Right renal pelvis (tissue), 4 donors: ENCODE measurements at places on chromosomes 3 and 15. TPM values are rescaled to one million over a fixed set of nuclear protein-coding genes. Genes with fewer than 3 reads are reported as not detected.

The AKAP13 gene
- 78.8 TPM for polyA plus RNA-seq

The GABRA5 gene
- polyA plus RNA-seq, result 0.40 TPM

DNA sequence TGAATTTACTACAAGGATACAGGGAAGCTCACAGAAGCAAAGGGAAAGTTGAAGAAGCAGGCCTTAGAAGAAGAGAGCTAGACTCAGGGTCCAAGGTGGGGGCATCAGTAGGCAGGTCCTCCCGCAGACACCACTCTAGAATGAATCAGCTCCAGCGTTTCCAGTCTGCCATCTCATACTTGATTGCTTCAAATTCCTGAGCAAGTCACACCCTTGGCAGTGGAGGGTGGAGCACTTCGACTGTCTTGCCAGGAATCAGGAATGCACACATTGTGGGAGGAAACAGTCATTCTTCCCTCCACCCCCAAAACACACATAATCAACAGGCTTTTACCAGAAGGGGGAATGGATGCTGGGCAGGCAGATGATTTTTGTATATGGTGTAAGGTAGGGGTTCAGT is 78.5 kb downstream of the CHCHD6 start:
- no peak for DNase-seq

- DNase-seq, result no peak
Measured at GRCh38 chr3:114880078-114880477, 267.0 kb downstream of the ZBTB20 start.

- DNase-seq, result no peak
Measured at GRCh38 chr3:70580021-70580420, 267.6 kb upstream of the MDFIC2 start.

- no peak for DNase-seq
Measured at GRCh38 chr3:107258300-107258699, 118.9 kb upstream of the CCDC54 start.

GRCh38 chr3:119173325-119173724 is at the start of gene UPK1B:
Gene UPK1B, plus strand, starts transcription at chr3:119173598. Its CDS starts 13,144 bp downstream, at chr3:119186742.
- no peak for DNase-seq

DNA sequence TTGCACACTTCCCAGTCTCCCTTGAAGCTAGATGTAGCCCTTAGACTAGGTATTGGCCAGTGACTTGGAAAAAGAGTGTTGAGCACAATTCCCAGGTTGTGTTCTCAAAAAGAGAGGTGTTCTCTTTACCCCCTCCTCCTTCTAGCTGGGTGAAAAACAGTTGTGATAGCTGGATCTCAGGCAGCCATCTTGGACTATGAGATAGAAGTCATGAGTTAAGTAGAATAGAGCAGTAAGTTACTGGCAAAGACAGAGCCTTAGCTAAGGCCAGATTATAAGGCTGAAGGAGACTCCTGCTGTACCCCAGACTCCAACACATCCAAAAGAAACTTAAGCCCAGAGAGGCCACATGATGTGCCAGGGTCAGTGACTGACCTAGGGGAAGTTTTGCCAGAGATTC is 8.1 kb upstream of the STRA6 start:
- no peak for DNase-seq
